ENCODE measurements at places on chromosomes 1 and 21.

GRCh38 chr21:37446552-37446951, 80.0 kb downstream of the DYRK1A start:
- no peak for DNase-seq
- no peak overlapping the region for H3K4me3 ChIP-seq
- peaks cover 23% of the 10 kb centered on the region for H3K4me1 ChIP-seq
- no peak overlapping the region for H3K27ac ChIP-seq

- no peaks in the 10 kb centered on the region for H3K36me3 ChIP-seq
- H3K4me1 ChIP-seq: no peaks in the 10 kb centered on the region
- DNase-seq: no peak
- H3K27ac ChIP-seq: no peak overlapping the region
- H3K4me3 ChIP-seq: no peak overlapping the region
- H3K27me3 ChIP-seq: no peaks in the 10 kb centered on the region
Observed at GRCh38 chr1:5973771-5974170, 18.5 kb downstream of the NPHP4 start.

DNA sequence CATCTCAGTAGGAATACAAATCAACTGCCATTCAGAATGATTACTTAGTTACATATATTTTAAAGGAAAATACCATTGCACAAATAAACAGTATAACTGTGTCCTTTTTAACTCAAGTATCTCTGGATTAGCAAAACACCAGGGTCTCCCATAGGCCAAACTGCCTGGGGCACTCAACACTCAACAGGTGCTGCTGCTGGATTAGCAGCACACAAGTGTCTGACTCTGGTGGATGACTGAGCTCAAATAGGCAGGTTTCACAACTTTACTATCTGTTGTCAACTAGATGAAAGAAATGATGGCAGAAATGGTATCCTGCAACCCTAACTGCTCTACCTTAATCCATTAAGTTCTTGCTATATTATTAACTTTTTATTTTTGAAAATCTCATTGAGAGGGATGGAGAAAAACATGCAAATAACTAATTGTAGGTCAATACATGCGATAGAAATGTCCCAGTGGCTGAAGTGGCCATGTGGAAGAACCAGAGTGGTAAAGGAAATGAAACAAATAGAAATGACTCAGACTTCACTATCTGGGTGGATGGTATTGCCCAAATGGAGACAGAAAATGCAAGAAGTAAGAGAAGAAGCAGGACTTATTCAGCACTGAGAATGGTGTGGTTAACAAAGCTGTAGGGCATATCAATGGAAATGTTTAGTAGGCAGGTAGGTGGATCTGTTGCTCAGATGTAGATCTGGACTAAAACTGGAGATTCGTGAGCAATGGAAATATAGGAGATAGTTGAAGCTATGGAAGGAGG, 90.8 kb upstream of the CCDC190 start:
- no peak overlapping the region for H3K27ac ChIP-seq
- no peak for DNase-seq
- no peaks in the 10 kb centered on the region for H3K4me1 ChIP-seq

GRCh38 chr1:99763956-99764355, 2.5 kb downstream of the FRRS1 start:
- H3K27ac ChIP-seq: no peak overlapping the region
- no peak for DNase-seq
- no peak overlapping the region for H3K4me3 ChIP-seq
- no peaks in the 10 kb centered on the region for H3K27me3 ChIP-seq

GRCh38 chr1:231856426-231856825, 229.8 kb downstream of the DISC1 start:
- no peak for DNase-seq
- H3K4me1 ChIP-seq: peaks cover 17% of the 10 kb centered on the region
- peak overlapping the region; percentile 26 for H3K27ac ChIP-seq

DNA sequence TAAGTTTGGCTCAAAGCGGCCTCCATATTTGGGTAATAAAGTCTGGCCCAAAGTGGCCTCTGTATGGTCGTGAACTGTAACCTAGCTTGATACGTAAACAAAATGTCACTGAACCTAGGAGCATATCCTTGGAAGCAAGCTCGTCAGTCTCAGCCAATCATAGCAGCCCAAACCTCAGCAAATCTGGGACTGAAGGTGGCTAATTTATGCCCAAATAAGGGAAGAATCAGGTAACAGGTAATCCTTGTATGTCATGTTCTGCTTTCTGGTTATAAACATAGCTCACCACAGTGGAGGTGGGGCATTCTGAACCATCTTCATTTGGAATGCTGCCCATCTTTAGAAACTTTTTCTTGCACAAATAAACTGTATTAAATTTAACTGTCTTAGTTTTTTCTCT, 281.1 kb downstream of the TTLL7 start:
- no peak overlapping the region for H3K27ac ChIP-seq
- H3K4me1 ChIP-seq: no peaks in the 10 kb centered on the region
- H3K27me3 ChIP-seq: no peaks in the 10 kb centered on the region
- H3K4me3 ChIP-seq: no peak overlapping the region
- H3K36me3 ChIP-seq: no peaks in the 10 kb centered on the region

GRCh38 chr1:21258331-21259134, 31.7 kb downstream of the ECE1 start:
- H3K27me3 ChIP-seq: no peaks in the 10 kb centered on the region
- no peaks in the 10 kb centered on the region for H3K36me3 ChIP-seq
- H3K27ac ChIP-seq: no peak overlapping the region
- H3K4me3 ChIP-seq: no peak overlapping the region
- no peak for DNase-seq

- no peaks in the 10 kb centered on the region for H3K36me3 ChIP-seq
- no peaks in the 10 kb centered on the region for H3K4me1 ChIP-seq
- no peak overlapping the region for H3K4me3 ChIP-seq
Observed at GRCh38 chr1:196114193-196114592, 494.0 kb downstream of the KCNT2 start.

DNA sequence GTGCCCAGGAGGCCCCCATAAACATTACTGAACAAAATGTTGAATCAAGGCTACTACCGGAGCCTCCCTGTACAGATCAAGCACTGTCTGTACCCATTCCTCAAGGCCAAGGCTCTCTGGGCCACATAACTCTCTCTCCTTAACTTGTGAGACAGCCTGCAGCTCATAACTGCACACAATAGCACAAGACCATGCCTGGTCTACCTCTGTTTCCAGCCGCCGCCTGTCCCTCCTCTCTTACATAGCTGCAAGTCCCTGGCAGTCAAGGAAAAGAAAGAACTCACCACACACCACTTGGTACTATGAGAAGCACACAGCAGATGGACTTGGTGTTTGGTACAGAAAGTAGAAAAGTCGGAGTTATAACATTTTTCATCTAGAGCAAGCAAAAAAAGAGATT, 91.1 kb downstream of the SSBP3 start:
- H3K4me3 ChIP-seq: no peak overlapping the region
- no peaks in the 10 kb centered on the region for H3K36me3 ChIP-seq
- H3K27me3 ChIP-seq: no peaks in the 10 kb centered on the region
- peak overlapping the region; percentile 36 for H3K27ac ChIP-seq
- no peak for DNase-seq

DNA sequence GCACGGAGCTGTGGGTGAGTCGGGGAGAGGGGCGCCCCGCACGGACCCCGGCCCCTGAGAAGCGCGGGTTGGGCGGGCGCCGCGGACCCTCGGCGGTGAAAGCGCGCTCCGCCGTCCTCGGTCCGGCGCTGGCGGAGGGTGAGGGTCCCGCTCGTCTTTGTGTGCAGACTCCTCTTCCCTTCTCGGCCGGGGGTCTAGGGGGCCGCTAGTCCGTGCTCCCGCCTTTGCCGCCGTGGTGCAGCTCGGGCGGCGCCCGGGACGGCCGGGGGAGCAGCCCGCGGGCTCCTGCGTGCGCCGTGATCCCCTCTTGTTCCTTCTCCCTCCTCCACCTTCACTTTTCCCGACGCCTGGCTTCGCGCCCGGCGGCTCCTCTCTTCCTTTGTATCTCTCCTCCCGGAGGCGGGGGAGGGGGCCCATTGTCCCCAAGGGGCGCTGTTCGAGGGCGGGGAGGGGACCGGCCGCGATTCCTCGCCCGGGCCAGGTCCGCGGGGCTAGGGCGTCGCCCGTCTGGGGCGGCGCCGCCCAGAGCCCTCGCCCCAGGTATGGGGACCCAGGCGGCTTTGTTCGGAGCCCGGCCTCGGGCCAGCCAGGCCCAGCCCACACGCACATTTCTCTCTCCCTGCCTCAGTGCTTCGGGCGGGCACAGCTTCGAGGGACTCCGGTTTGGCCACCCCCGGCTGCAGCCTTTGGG, 519 bp downstream of the FNBP1L start:
- peak overlapping the region; percentile 74 for H3K27ac ChIP-seq
- peak overlapping the region; percentile 89 for H3K4me3 ChIP-seq
- no peaks in the 10 kb centered on the region for H3K27me3 ChIP-seq
- DNase-seq: peak; percentile 69
- no peaks in the 10 kb centered on the region for H3K4me1 ChIP-seq

GRCh38 chr1:237270353-237270752, 228.4 kb downstream of the RYR2 start:
- no peaks in the 10 kb centered on the region for H3K4me1 ChIP-seq
- no peak for DNase-seq
- H3K27ac ChIP-seq: no peak overlapping the region
- no peaks in the 10 kb centered on the region for H3K27me3 ChIP-seq
- no peak overlapping the region for H3K4me3 ChIP-seq

DNA sequence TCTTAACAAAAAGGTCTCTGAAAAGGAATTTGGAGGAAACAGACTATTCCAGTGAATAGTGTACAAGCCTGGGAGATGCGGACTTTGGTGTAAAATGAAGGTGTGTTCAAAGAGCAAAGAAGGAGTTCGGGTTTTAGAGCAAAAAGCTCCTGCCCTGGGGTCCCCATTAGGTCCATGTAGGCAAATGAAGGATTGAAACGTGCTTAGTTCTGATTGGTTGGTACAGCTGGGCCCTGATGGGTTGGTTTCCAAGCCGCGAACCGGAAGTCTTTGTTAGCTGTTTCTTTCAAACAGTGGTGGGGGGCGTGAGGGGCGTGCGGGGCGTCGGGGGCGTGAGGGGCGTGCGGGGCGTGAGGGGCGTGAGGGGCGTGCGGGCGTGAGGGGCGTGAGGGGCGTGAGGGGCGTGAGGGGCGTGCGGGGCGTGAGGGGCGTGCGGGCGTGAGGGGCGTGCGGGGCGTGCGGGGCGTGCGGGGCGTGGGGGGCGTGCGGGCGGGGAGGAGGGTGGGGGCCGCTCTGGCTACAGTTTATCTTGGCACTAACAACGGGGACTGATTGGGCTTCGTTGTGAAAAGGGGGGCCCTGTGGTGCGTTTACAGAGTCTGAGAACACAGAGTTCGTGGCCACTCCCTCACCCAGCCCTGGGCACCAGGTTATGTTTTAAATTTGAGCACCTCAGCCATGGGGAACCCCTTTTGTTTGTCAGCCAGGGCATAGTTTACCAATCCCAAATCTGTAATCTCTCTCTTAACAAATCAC, 29.4 kb downstream of the LRRC3 start:
- H3K27ac ChIP-seq: no peak overlapping the region
- DNase-seq: no peak
- no peaks in the 10 kb centered on the region for H3K4me1 ChIP-seq
- no peak overlapping the region for H3K4me3 ChIP-seq

- H3K4me1 ChIP-seq: peaks cover 23% of the 10 kb centered on the region
- peak; percentile 85 for DNase-seq
- no peaks in the 10 kb centered on the region for H3K27me3 ChIP-seq
- peak overlapping the region; percentile 72 for H3K27ac ChIP-seq
- peak overlapping the region; percentile 7 for H3K4me3 ChIP-seq
Observed at GRCh38 chr1:2322065-2322571, 69.2 kb downstream of the MORN1 start.

DNA sequence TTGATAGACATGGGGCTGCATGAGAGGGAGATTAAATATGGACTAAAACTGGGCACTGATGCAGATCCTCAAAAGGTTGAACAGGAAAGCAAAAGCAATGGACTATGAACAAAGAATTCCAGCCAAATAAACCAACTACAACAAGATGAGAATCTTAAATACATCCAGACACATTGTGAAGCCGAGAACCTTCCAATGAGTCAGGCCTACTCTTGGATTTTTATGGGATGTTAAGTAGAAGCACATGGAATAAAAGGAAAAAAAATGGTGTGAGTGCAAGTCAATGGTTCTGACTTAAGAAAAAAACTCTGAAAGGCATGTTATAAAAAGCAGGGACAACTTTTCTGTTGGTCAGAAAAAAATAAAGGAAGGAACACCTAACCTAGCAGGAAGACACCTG, 227.2 kb downstream of the DPYD start:
- H3K4me1 ChIP-seq: no peaks in the 10 kb centered on the region
- H3K27ac ChIP-seq: no peak overlapping the region
- H3K4me3 ChIP-seq: no peak overlapping the region

DNA sequence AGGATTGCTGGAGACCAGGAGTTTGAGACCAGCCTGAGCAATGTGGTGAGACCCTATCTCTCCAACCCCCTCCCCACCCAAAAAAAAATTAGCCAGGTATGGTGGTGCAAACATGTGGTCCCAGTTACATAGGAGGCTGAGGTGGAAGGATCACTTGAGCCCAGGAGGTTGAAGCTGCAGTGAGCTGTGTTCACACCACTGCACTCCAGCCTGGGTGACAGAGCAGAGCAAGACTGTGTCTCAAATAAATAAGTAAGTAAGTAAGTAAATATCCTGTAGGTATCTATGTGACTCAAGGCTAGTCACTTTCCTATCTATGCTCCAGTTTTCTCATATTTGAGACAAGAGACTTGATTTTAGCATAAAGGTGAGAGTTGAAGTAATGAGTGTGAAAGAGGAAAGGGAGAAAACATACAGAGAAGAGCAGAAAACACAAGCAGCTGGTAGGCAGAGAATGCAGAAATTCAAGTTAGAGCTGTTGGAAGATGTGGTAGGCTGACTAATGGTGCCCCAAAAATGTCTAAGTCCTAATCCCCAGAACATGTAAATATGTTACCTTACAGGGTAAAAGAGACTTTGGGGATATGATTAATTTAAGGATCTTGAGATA, 7.5 kb downstream of the PPP1R12B start:
- no peak for DNase-seq
- H3K27ac ChIP-seq: no peak overlapping the region
- no peaks in the 10 kb centered on the region for H3K27me3 ChIP-seq
- H3K4me1 ChIP-seq: no peaks in the 10 kb centered on the region

DNA sequence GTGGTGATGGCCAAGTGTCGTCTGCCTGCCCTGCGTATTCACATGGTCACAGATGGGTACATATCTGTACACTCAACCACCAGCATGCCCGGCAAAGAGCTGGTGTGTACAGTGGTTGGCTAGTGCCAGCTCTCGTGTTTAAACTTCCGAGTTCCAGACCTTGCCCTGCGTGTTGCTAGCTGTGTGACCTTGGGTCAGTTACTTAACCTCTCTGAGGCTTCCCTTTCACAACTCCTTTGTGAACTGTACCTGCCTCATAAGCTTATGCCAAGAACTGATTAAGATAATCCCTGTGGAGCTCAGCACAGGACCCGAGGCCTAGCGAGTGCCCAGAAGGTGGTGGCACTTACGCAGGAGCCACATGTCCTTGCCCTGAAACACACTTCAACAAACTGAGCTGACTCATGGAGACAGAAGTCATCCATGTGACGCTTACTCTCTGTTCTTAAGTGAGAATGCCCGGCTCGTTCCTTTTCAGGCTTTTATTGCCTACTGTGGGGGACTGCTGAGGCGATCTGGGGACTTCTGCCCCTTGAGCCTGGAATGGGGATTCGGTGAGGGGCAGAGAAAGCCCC, 55.4 kb downstream of the ALPL start:
- H3K36me3 ChIP-seq: no peaks in the 10 kb centered on the region
- no peak overlapping the region for H3K27ac ChIP-seq
- no peak overlapping the region for H3K4me3 ChIP-seq
- DNase-seq: no peak

Data from ovary (tissue), 10 donors.